ENCODE measurements at places on chromosomes 13 and 19.
A peak's percentile ranks its signal among the peaks of the same experiment; 100 is the strongest.

DNA sequence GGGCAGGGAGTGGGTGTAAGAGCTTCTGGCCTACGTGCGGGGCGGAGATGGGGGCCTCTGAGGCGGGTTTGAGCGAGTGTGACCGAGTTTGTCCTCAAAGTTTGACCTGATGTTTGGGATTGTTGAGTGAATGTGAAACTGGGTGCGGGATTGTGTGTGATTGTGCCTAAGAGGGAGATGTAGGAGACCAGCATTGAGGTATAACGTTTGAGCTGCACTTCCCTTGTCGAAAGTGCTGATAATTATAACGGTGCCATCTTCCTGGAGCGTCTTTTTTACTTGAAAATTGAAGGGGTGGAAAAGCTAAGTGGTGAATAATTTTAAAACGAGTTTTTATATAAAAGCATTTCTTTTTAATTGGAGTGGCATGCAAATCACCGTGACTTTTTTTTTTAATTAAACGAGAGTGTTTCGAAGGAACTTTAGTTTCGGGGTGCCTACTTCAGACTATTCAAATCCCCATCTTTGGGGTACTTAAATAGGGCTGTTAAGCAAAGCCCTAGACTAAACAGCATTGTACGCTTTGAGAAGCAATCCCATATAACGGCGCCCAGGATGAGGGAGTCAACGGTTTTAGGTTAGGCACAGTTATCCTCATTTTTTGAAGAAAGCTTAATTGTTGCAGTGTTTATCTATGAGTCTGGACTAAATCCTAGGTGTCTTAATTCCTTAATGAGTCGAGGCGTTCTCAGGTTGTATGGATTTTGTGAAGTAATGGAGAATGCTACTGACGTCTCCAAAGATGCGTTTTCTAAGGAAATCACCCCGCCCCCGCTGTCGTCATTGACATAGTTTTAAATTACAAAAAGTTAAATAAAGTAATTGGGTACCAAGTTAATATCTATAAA, 594 bp downstream of the ZNF146 start:
- DNase-seq: no peak

DNA sequence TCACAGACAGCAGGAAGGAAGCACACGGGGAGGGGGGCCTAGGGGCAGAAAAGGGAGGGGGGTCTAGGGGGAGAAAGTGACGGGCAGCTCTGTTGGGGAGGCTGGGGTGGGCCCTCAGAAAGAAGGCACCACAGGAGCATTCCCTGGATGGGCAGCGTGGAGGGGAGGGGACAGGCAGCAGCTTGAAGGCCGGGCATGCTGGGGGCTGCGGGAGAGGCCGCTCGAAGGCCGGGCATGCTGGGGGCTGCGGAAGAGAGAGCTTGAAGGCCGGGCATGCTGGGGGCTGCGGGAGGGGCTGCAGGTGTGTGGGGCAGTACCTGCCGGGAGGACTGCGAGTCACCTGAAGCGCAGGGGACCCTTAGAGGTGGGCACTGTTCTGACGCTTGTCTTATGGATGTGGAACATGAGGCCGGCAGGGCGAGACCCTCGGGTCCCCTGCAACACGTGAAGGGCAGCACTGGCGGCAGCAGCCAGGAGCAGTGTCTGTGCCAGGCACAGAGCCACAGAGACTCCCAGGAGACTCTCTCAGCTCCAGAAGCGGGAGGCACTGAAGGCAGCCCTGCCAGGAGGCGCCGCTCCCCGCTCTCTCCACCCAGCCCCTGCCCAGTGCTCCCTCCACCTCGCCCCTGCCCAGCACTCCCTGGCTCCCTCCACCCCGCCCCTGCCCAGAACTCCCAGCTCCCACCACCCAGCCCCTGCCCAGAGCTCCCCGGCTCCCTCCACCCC, 13.3 kb downstream of the ZNF787 start:
- DNase-seq: no peak

DNA sequence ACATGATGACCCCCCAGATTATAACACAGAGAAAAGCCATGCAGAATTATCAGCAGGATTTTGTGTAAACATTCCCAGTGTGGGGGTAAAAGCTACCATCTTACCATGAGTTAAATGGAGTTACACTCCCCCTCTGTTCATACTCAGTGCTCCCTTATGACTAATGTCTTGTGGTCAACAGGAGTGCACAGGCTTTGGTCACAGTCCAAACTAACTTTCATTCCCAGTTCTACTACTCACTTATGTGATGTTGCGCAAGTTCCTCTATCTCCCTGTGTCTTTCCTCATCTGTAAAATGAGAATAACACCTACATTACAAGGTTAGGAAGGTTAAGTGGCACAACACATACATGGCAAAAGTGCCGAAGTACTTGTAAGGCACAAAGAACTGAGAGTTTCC, 277.9 kb downstream of the RBM26 start:
- DNase-seq: no peak

DNA sequence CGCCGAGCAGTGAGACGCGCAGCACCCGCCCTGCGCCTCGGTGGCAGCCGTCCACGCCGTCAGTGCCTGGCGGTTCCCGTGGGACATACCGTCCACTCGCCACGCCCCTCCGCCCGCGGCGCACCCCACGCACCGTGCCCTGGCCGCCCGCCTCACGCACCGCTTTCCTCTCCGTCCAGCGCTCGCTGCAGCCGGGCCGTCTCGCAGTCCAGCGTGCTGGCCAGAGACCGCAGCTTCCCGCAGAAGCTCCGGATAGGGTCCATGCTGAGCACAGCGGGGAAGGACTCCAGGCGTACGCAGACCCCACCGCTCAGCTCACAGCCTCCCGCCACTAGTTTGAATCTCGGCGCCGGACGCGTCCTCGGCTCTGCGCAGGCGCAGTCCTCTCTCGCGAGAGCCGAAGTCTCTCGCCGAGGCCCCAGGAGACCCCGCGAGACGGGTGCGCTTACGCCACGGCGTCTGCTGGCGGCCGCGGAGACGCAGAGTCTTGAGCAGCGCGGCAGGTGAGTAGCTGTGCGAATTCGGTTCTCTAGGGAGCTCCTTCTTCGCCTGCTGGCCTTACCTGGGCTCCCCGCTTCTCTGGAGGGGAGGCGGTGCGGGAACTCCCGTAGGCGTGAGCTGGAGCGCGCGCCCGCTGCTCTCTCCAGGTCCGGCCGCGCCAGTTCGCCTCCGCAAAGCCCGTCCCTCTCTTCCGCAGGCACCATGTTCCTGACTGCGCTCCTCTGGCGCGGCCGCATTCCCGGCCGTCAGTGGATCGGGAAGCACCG, at the start of the genes MRPL57 and SKA3:
MRPL57 (plus strand) TSS at position 444 of the 767 bp plus-strand sequence; CDS start at position 703, 259 bp downstream.
SKA3 (minus strand) TSS at position 338 of the 767 bp plus-strand sequence; CDS start at position 263, 75 bp downstream.
- peak; percentile 94 for DNase-seq

- DNase-seq: no peak
Measured at GRCh38 chr13:59745392-59745788, 418.3 kb downstream of the DIAPH3 start.

DNA sequence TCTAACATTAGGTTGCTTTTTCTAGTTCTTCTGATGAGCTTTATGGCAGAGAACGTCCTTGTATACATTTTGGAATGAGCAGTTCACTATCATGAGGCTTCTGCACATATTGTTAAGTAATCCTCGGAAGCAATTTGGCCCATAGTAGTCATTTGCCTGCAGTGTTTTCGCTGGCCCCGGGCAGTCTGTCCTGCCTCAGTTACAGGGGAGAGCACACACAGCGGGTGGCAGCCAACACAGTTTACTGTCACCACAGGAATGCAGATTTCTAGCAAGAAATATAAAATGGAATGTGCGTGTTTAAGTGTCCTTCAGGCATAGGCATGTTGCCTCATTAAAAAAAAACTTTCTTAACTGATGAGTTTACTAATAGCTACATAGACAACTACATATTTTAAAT, 71.5 kb upstream of the GJB6 start:
- no peak for DNase-seq

Measured in cardiac septum (tissue), 1 donor.